Cerebellar nuclear complex (tissue), 1 donor: ENCODE measurements at places on chromosomes 11 and 22.

GRCh38 chr11:65645710-65646109 is 7.8 kb downstream of the SIPA1 start:
- DNase-seq: no peak

DNA sequence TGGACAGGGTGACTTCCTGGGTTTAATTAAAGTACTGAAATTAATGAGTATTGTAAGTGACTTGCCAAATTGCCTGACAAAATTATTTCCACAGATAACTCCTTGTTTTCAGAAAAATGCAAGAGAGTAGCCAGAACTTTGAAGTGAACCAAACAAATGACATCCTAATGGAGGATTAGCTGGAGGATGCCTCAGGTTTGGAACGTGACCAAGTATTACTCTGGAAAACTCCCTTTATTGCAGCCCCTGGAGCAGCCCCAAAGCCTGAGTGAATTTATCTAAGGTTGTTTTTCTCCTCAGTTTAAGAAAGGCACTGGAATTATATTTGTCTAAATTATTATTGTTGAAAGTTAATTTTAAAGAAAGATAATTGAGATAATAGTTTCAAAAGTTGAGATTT is 343.6 kb upstream of the MTNR1B start:
- DNase-seq: no peak

GRCh38 chr22:27440304-27440865 is 361.2 kb downstream of the MN1 start:
- DNase-seq: no peak

DNA sequence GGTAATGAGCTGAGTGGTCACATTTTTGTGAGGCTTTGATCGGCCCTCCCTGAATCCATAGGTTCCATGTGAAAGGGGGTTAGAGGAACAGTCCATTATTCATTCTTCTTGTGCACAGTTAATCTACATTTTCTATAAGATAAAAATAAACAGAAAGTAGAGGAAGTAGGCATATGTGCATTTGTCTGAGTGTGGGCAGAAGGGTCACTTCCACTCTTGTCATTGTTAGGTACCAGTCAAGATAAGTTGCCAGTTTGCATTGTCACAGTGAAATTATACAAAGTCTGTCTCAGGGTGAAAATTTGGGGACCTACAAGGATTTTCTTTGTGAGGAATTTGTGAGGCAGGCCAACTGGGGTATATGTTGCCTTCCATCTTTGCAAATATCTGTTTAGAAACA is 4.6 kb upstream of the APOL4 start:
- no peak for DNase-seq

DNA sequence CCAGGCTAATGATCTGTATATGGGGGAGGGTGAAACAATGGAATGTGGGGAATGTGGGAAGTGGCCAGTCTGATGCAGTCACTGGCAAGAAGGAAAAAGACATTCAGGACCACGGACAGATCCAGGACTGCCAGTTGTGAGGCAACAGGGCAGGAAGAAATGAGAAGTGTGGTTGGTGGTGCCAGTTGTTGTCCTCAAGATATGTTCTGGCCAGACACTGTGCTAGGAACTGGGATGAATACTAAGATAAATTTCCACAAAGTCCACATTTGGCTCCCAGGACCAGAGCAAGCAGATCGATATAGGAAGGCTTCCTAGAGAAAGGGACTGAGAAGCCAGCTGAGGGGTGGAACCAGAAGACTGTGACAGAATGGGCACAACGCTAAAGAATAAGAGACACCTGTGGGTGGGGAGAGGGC is 6.8 kb upstream of the TPBGL start:
- no peak for DNase-seq

GRCh38 chr11:122917311-122917710 is 34.8 kb downstream of the JHY start:
- DNase-seq: no peak

DNA sequence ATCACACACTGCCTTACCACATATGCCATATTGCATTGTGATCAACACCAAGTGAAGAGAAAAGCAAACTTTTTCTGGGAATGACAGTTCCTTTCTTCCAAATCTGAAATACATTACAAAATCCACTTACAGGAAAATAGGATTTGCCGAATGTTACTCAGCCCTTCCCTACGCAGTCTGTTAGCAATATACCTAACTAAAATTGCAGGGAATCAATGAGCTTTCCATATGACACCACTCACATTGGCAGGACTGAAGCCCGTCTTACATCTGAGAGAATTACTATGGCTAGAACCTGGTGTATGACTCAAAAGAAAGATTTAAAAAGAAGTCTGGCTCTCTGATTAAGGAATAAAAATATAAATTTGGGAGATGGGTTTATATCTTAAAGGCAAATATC is 136.0 kb downstream of the LRRC4C start:
- DNase-seq: no peak

DNA sequence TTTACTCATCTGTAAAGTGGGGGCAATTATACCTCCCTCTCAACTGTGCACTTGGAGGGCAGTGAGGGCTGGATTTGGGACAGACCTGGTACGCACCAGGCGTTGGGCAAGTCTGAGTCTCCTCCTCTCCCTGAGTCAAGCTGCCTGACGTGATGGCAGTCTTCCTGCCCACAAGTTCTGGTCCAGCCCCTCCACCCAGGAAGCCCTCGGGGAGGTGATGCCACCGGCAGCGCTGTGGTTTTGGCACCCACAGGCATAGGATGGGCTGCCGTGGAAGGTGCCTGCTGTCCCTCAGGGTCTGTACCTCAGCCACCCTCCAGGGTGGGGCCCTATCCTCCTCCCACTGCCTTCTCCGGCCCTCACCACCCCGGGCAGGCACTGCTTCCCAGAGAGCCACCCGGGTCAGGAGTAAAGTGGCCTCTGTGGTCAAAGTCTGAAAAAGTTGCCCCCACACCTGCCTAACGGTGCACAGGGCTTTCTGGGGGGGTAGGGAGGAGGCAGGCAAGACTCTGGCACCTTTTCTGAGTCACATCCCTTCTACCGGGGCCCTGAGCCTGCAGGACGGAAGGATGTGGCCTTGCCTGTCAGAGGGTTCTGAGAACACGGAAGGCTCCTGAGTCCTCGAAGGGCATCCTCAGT is 6.5 kb upstream of the APOBEC3H start:
- no peak for DNase-seq

GRCh38 chr11:103035791-103036434 is 56.0 kb downstream of the DCUN1D5 start:
- no peak for DNase-seq

DNA sequence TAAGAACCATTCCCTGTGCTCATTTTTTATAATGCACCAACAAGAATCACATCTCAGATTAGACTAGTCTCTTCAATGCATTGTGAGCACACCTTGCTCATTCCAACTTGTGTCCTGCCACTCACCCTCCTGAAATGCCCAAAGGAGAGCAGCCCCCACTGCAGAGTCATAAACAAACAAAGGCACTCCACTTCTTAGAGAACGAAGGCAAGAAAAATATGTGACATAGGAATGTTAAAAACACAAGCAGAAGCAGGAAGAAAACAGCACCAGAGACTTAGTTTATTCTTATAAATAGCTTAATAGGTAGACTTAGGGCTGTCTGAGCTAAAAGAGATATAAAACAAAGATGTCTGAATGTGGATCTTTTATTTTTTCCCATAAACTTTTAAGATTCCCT is 57.2 kb downstream of the GUCY1A2 start:
- no peak for DNase-seq
